ENCODE measurements at places on chromosomes 5 and 9.

DNA sequence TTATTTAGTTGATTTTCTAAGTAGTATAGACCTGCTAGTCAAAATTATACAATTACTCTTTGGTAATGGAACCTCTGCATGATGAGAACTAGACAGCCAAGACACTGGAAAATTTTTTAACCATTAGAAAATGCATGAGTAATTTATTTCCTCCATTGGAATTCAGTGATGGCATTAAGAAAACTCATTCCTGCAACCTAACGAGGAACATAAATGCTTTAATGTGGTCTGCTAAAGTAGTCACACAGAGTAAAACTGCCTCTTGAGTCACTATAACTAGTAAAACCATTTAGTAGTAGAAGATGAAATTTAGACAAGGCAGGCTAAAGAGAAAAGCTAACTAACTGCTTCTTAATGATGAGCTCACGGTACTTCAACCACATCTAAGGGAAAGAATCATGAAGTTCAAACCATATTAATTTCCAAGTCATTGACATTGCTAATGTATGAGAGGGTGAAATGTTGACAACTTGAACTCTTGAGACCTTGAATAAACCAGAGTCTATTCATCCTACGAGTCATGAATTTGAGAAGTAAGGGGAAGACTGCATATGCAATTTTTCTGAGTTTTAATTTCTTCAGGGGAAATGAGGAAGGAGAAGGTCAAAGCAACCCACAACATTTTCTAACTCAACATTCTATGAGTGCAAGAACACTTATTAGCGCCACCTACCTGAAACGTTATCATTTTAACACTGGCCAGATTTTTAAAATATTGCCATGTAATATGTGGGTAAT is 74.4 kb downstream of the GLIS3 start:
- DNase-seq = no peak

DNA sequence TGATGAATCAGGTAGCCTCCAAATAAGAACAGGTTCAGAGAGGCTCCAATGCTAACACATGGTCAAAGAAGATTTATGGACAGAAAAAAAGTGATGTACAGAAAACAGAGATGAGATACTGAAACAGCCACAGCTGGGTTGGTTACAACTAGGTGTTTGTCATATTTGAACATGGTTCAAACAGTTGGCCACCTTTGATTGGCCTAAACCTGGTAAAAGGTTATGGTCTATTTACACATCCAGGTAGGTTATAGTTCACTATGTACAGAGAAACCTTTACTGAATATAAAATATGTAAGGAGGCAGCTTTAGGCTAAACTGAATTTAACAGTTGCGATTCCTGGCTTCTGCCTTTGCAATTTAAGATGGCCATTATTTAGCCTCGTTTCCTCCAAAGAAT is 134.0 kb upstream of the ZNF366 start:
- DNase-seq = no peak

- DNase-seq = no peak
Measured at GRCh38 chr9:110161940-110162339, 46.0 kb downstream of the C9orf152 start.

DNA sequence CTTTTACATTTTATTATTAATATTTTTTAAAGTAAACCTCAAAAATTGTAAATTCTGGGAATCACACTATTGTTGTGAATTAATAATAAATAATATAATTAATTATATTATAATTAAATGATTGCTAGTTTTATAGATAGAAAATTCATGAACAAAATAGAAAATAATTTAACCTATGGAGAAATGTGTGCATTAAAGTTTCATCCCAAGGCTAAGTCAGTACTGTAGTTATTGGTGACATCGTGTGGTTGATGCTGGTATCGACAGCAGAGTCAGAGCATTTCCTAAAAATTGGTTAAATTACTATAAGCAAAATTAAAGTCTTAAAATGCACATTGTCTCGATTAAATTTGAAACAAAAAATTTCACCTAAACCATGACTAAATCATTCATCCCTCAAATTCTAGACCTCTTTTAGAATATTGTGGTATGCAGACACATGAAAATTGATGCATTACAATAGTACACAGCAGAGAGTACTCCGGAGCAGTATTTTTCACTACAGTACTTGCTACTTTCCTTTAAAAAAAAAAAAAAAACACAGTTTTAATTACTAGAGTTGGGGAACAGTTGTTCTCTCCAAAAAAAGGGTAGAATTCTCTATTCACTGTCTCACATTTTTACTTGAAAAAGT is 73.9 kb downstream of the RORB start:
- DNase-seq = peak; percentile 2

DNA sequence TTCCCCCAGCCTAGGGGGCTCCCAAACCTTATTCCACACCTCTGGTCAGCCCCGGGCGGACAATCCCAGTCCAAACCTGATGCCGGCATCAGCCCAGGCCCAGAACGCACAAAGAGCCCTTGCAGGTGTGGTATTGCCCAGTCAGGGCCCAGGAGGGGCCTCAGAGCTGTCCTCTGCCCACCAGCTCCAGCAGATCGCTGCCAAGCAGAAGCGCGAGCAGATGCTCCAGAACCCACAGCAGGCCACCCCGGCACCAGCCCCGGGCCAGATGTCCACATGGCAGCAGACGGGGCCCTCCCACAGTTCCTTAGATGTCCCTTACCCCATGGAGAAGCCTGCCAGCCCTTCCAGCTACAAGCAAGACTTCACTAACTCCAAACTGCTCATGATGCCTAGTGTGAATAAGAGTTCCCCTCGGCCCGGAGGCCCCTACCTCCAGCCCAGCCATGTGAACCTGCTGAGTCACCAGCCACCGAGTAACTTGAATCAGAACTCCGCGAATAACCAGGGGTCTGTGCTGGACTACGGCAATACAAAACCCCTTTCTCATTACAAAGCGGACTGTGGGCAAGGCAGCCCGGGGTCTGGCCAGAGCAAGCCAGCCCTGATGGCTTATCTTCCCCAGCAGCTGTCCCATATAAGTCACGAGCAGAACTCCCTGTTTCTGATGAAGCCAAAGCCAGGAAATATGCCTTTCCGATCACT is 27.6 kb upstream of the LTC4S start:
- DNase-seq = no peak

- no peak for DNase-seq
Measured at GRCh38 chr5:108749128-108749861, 1.6 kb downstream of the FER start.

DNA sequence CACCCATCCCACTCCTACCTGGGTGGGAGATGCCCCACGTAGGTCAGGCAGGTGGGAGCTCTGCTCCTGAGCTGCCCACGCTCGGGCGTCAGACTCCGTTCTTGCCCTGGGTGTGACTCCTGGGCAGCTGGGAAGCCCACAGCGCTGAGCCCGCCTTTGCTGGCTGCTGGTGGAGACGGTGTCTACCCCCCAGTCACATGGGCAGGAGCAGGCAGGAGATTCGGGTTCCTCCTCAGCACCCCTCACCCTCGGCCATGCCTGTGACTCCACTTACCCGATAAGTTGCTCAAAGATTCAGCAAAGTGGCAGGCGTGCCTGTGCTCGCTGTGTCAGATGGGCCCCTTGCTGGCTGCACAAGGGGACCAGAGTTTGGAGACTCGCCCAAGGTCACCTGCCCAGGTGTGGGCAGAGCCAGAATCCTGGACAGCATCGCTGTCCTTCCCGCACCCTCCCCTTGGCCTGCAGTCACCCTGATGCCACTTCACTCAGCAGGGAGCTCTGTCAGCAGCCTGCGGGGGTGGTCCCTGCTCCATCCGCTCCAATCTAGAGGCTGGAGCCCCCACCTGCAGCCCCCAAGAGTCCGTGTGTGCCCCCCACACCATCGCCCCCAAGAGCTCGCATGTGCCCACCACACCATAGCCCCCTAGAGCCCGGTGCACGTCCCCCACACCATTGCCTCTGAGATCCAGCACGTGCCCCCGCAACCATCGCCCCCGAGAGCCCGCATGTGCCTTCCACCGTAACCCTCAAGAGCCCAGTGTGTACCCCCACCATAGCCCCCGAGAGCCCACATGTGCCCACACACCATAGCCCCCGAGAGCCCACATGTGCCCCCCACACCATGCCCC is 4.2 kb downstream of the LCN1 start:
- DNase-seq = no peak

DNA sequence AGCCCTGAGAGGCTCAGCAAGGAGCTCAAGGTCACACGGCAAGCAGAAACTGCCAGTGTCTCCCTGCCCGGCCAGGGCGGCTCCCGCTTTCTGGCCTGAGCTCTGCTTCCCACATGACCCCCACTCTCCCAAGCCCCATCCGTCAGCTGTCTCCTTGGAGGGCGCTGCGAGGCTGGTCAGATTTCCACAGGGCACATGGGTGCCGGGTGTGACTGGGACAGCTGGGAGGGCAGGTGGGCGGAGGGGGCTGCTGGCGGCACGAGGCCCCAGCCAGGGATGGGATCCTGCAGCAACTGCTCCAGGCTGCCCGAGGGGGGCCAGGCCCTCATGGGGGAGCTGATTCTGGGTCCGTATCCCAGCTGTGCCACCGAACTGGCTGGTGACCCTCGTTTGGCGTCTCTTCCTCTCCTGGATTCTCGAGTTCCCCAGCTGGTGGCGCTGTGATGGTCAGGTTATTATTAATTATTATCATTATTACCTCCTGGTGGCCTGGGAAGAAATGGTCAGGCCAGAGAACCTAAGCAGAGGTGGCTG is 12.9 kb upstream of the WDR38 start:
- DNase-seq = no peak

GRCh38 chr9:95627802-95628201 is 111.0 kb upstream of the PTCH1 start:
- no peak for DNase-seq

GRCh38 chr5:6274846-6275543 is 103.4 kb downstream of the MED10 start:
- DNase-seq = no peak

DNA sequence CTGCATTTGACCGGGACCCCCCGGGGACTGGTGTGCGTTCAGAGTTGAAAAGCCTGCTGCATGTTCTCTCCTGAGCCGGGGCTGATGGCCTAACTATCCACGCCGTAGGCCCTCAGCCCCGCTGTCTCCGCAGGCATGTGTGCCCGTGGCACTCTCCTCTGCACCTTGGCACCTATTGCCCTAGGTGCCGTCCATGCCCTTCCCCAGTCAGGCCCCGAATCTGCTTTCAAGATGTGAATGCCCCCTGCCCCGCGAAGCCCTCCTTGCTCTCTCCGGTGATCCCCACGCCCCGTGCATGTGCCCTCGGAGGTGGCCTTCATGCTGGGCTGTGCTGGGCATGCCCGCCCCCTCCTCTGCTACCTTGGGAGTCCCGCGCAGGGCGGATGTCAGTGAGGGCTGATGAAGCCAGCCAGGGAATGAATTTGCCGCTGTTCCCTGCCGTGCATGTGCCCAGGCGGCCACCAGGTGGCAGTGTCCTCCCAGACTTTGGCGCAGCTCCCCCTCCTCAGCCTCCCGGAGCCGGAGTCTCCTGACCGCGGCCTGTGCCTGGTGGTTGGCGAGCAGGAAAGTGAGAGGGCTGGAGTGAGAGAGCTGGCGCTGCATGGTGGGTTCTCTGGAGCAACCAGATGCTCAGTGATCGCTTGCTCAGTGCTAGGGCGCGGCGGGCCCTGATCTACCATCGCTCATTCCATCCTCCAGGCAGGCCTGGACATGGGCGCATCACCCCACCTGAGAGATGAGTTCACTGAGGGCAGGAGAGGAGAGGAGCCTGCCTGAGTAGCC is 112.9 kb upstream of the LMX1B start:
- no peak for DNase-seq

DNA sequence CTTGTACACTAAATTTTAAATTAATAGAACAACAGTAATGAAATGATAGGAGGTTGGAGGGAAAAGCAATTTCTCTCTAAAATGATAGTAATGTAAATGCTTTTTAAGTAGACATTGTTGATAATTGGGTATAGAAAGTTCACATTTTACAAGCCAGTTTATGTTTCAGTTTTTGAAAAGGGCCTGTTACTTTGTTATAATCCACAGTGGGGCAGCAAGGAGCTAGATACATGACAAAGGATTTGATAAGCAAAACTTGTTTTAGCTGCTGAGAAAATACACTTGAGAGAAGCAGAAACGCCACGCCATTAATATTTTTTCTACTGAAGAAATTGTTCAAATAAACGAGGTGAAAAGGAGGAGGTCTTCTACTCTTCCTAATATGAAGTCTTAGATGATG is 30.2 kb downstream of the SREK1 start:
- DNase-seq = no peak

- no peak for DNase-seq
Measured at GRCh38 chr9:2060424-2060823, 45.3 kb downstream of the SMARCA2 start.

DNA sequence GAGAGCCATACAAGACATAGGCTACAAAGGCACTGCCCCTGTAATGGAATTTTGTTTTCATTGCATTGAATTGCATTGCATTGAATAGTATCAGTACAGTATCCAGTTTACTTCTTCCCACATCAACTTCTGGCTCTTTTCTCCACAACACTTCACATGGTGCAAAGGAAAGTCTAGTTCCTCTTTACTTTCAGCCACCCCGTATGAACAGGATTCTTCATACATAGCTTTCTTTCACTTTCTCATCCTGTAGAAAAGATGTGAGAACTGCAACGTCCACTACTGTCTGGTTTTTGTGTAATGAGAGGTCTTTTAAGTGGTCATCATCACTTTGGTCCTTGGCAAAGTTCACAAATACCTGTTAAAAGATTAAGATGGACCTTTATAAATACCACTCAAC is 20.2 kb downstream of the NIPSNAP3B start:
- no peak for DNase-seq

GRCh38 chr9:72037571-72037970 is 22.8 kb downstream of the C9orf57 start:
- DNase-seq = no peak

GRCh38 chr9:121888438-121888775 is 204.7 kb downstream of the TTLL11 start:
- DNase-seq = peak; percentile 69

DNA sequence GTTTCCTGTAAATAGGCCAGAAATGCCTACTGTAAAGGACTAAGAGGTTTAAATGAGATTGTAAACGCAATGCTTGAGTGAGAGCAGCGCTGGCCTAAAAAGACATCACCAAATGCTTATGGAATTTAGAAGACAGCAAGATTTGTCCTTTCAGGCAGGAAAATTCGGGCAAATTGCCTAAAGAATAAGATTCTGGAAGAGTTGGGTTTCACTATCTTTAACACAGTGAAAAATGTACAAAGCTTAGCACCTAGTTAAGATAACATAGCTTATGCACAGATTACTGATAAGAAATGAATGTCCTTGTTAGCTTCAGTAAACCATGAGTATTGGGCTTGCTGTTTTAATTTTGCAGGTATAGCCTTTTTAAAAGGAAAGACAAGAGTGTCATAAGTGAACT is 4.7 kb downstream of the FKBP15 start:
- no peak for DNase-seq

DNA sequence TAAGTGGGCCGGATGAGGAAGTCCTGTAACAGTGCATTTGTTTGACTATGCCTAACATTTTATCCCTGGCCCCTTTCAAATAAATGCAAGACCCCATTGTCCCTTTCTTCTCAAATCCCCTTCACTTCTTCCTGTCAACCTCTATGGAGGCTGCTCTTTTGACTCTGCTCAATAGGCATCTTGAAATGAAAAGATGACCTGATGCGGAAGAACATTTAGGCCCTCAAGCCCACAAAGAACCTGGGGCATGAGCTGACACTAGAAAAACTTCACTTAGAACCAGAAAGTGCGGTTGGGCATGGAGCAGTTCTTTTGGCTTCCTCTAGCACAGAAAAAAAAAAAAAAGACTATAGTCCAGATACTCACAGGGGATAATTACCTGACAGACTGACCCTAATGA is 1434.7 kb upstream of the WWC1 start:
- DNase-seq = no peak
